ENCODE measurements at places on chromosomes 7 and 10.

GRCh38 chr10:43252783-43253341 is 14.0 kb downstream of the RASGEF1A start:
- no peak for DNase-seq

DNA sequence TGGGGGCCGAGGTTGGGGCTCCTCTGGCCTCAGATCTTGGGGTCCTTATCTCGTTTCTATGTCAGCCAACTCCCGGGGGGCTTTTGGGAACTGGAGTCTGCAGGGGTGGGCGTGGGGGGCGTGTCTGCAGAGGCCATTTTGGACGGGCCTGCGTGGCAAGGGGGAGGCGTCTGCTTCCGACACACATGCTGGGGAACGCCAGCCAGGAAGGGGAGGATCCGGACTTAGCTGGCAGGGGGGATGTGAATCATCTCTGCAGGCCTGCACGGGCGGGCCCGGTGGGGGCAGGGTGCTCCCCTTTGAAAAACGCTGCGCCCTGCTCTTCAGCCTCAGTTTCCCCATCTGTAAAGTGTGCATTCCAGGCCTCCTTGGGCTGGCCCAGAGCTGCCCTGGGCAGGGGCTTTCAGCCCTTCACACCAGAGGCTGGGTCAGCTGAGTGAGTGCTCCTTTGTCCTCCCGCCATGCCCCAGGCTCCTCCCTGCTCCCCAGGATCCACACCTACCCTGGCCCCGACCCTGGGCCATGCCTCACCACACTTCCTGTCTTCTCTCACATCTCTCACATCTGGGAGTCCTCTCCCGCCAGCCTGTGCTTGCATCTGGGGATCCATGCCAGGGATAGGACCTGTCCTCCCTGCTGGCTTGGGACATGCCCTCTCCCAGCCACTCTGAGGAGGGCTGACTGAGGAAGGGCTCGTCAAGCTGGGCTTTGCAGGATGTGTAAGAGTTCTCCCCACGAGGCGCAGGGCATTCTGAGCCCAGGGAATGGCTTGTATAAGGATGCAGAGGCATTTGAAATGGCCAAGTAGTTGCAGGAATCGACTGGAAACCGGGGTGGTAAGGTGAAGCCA is 172.6 kb upstream of the TNRC18 start:
- no peak for DNase-seq

- DNase-seq: no peak
Measured at GRCh38 chr10:51950371-51950995, 251.1 kb upstream of the CSTF2T start.

- DNase-seq: no peak
Measured at GRCh38 chr7:141549582-141549981, 1.6 kb upstream of the AGK start.

- no peak for DNase-seq
Measured at GRCh38 chr10:34295142-34295548, 520.0 kb downstream of the PARD3 start.

DNA sequence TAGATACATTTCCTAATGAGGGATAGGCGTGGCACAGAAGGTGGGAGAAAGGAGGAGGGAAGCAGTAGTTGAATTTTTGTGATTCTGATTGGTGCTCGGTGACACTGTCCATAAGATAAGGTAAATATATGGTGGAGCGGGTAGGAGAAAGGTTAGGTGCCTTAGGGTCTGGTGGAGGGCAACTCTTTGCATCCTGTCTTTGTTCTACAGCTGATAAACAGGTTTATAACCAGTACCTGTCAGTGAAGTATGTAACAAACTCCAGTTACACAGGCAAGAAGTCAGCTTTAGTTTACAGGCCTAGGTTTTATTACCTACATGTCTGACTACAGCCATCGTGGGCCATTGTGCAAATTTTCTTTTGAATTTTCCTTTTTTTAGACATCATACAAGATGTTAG is 10.9 kb upstream of the FAM180A start:
- DNase-seq: no peak
